Stimulated activated CD4-positive, alpha-beta T cell treated with anti-CD3 and anti-CD28 coated beads, Interleukin-4, amount 100 ng/mL, for 4 hours (primary cell): ENCODE measurements at places on chromosomes 1 and 21.

DNA sequence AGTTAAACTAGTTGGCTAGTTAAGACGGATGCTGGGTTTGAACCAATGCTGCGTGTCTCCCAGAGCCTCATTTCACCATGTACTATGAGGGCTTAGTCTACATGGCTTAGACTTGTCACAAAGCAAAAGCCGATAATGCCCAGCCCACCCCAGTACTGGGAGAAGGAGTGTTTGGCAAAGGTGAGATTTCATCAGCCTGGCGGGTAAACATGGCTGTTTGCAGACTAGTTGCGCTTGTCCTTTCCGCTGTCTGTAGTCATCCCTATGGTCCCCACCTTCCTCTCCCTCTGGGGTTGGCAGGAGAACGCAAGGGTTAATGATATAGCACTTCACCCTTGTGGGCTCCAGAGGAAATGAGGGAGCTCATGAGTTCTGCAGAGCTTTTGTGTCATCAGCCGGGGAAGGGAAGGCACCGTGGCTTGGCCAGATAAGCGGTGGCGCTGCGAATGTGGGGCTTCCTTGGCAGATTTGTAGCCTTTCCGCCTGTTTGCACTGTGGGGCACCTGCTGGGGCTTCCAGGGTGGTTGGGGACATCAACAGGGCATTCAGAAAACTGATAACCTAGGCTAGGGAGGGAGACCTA, 29.2 kb downstream of the SOX13 start:
- DNase-seq = no peak

DNA sequence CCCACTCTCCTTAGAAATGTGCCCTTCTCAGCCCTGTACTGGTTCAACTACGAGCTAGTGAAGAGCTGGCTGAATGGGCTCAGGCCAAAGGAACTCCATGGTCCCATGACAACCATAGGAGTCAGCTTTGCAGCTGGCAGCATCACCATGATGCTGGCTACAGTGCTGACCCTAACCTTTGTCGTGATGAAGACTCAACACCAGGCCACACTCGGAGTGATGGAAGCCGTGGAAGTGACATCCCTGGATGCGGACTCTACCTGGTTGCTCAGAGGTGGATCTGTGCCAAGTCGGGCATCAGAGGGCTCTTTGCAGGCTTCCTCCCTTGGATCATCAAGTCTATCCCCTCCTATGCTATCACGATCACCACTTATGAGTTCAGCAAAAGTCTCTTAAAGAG, 11.6 kb downstream of the KDM5B start:
- DNase-seq = no peak

DNA sequence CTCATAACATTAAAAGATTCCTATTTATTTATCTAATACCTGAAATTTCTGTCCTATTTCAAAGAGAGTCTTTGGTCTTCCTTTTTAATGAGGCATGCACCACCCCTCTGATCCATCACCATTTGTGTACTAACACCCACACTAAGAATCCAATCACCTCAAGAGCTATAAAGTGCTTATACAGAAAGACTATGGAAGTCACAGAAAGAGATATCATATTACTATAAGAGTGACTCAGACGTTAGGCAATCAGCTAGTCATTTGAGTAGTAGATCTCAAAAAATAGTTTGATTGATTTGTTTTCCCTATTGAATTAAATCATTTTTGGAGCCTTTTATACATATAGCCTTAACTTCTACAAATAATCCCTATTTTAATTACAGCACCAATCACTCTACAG, 46.1 kb downstream of the NME7 start:
- no peak for DNase-seq

DNA sequence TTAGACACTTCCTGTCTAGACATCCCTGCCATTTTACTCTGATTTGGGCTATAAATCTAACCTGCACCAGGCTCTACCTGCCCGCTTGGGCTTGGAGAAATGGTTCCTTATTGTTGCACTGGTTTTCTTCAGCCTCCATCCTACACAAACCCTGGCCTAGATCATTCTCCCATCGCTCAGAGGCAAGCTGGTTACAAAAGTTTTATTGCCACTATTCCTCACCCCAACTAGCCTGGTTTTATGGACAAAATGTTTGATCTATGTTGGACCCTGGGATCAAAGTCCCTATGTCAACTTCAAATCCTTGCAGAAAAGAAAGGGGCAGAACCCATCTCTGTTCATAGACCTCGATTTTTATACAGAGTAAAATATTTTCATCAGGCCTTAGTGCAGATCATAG, 31.5 kb upstream of the MTF2 start:
- DNase-seq = no peak

GRCh38 chr1:184424157-184424556, 37.3 kb downstream of the C1orf21 start:
- DNase-seq = no peak

- DNase-seq = no peak
Measured at GRCh38 chr1:162420120-162420519, 8.2 kb upstream of the SH2D1B start.

DNA sequence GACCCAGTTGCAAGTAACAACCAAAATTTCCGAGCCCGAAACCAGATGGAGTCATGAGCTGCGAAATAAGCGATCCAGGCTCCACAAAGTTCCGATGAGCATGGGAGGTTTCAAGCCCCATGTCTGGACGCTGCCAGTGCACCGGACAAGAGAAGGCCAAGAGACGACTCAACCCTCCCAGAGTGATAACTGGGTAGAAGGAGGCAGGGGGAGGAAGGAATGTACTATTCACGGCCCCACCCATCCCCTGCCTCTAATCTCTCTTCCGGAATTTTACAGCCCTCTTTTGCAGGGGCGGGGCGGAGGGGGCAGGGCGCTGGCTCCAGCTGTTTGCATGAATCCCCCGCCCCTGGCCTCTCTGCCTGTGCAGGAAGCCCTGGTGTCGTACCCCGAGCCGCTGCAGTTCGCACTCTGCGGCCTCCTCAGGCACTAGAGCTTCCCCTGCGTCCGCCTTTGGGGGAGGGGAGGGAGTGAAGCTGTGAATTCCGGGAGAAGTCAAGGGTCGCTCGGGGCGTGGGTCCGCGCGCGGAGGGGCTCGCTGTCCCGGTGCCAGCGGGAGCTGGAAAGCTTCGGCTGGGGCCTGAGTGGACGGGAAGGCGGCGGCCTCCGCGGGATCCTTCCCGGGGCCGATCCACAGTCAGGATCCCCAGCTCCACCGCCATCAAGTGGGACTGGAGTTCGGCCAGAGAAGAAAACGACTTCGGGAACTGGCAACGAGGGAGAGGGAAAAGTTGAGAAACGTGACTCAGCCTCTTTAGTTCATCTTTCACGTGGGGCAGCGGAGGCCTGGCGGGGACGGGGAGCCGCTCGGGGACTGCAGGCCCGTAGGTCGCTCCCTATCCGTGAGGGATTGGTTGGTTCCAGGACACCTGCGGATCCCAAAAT, 6.3 kb upstream of the PTP4A2 start:
- peak; percentile 82 for DNase-seq

DNA sequence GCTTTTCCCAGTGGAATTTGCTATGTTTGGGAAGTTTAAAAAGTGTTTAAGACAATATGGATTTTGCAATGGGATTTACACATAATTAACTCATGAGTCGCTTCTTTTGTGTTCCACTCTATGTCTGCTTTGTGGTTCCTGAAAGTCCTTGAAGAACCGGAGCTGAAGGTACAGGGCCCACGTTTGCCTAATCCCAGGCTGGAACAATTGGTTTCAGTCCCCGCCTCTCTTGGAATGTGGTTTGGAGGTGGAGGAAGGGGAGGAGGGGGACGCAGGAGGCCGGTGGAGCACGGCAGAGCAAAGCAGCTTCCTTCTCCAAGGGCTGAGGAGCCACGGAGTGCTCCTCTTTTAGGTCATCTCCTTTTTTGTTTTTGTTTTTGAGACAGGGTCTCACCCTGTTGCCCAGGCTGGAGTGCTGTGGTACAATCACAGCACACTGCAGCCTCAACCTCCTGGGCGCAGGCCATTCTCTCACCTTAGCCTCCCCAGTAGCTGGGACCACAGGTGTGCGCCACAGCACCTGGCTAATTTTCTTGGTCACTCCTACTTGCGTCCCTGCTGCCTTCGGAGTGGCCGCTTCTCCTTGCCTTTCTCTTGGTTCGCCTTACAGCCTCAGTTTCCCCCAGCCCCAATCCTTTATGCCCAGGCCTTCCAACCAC, 129.5 kb upstream of the ERRFI1 start:
- no peak for DNase-seq

DNA sequence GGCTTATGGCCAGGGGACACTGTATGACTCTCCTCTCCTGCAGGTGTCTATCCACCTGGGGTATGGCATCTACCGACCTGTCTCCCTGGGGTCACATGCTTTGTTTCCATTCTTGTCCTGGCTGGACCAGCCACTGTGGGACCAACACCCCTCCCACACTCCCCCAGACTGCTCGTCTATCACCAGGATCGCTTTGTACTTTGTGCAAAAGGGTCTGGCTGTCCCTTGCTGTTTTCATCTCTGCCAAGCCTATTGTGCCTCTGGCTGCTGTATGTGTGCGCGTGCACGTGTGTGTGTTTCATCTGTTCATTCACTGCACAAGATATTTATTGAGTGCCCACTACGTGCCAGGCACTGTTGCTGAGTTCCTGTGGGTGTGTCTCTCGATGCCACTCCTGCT, 25.5 kb downstream of the ETNK2 start:
- DNase-seq = no peak

GRCh38 chr1:182634306-182635072, 30.3 kb upstream of the RGS16 start:
- no peak for DNase-seq

DNA sequence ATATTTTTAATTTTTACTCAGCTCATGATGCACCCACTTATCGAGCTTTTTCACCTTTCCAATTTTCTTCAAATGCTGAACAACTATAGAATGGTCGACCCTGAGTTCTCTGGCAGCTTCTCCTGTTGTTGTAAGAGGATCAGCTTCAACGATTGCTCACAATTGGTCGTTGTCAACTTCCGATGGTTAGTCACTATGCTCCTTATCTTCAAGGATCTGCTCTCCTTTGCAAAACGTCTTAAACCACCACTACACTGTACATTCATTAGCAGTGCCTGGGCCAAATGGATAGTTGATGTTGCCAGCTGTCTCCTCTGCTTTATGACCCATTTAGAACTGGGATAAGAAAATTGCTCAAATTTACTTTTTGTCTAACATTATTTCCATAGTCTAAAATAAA, 385.9 kb upstream of the LYPLAL1 start:
- DNase-seq = no peak

DNA sequence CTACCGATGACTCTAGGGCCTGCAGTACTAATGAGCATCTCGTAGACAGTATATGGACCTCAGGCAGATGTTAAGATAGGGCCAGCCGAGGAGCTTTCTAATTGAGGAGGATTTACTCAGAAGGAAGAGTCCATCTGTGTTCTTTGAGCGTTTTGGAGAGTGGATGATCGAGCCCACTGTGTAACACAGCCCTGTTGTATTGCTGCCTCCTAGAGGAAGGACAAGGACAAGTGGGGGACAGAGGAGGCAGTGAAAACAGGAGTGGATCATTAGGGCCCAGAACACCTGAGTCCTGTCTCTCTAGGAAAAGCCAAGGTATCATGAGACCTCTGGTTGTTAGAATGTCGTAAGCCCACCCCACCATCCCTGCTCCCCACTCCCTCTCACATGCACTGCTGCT, 62.9 kb downstream of the TBX19 start:
- no peak for DNase-seq

DNA sequence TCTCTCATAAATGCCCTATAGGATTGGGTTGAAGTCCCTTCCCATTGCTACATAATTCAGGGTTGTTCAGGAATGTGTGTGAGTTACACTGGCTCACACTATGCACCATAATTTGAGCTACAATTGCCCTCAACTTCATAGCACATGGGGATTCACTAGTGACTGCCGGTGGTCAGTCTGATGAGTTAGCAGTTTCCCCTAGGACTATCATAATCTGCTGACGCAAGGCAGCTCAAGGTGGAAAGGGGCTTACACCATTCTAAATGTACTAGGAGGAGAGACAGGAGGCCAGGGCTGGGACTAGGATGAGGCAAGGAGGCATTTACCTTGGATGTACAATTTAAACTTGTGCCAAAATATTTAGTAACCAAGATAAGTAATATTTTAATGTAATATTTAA, 224.7 kb downstream of the GRIK1 start:
- no peak for DNase-seq

GRCh38 chr21:44490405-44490804, 35.1 kb downstream of the LRRC3 start:
- DNase-seq = no peak

- no peak for DNase-seq
Measured at GRCh38 chr1:205450448-205450847, 5.4 kb downstream of the BLACAT1 start.

GRCh38 chr1:54114955-54115354, 37.8 kb downstream of the CDCP2 start:
- no peak for DNase-seq

DNA sequence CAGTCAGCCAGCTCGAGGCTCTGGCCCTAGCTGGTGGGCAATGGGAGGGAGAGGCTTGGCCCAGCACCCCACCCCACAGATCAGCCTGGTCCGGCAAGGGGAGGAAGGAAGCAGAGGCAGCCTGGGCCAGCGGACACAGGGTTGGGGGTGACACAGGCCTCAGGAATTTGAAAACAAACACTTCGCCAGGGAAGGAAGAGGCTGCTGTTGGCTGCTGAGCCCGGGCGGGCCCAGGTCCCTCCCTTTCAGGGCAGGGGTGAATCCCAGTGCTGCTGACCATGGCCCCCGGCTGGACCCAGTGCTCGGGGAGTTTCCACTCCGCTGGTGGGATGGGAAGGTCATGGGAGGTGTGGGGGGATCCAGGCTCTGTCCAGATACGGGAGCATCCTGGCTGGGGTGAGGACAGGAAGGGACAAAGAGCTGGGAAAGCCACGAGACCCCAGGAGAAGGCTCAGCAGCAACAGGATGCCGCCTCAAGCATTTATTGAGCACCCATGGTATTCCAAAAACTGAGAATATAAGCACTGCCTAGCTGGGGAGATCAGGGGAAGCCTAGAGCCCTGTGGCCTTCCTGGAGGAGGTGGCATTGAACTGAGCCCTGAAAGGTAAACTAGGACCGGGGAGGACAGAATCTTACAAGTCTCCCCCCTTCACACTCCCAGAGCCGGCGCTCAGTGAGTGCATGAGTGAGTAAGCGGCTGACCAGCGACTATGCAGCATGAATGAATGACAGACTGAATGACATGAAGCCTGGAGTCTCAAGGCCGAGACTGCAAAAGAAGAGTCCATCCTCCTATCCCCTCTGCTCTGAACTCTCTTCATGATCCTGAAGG, 26.2 kb upstream of the EPHA2 start:
- no peak for DNase-seq

- DNase-seq = no peak
Measured at GRCh38 chr21:45816794-45817193, 164.8 kb upstream of the COL6A1 start.

GRCh38 chr21:28230559-28230958, 762.1 kb downstream of the LTN1 start:
- DNase-seq = no peak

- DNase-seq = no peak
Measured at GRCh38 chr1:25245393-25245792, 1.9 kb downstream of the RSRP1 start.

- DNase-seq = no peak
Measured at GRCh38 chr1:97136996-97137395, 415.4 kb downstream of the PTBP2 start.

- no peak for DNase-seq
Measured at GRCh38 chr1:196590012-196590708, 18.1 kb downstream of the KCNT2 start.

- DNase-seq = no peak
Measured at GRCh38 chr21:29163341-29164115, 33.1 kb downstream of the MAP3K7CL start.

- no peak for DNase-seq
Measured at GRCh38 chr21:42569732-42570301, 56.2 kb downstream of the SLC37A1 start.

- no peak for DNase-seq
Measured at GRCh38 chr21:14875704-14876523, 188.9 kb downstream of the NRIP1 start.
